ENCODE measurements at places on chromosomes 11 and 22. TPM values are rescaled to one million over a fixed set of nuclear protein-coding genes. Genes with fewer than 3 reads are reported as not detected.

The OR56A5 gene
- not detected for total RNA-seq

The MUC5B gene
- 0.87 TPM for total RNA-seq

GRCh38 chr11:3156661-3157311 is 8.3 kb downstream of the OSBPL5 start:
- no peak for DNase-seq

GRCh38 chr11:2931771-2932738 is 2.8 kb upstream of the PHLDA2 start:
- no peak for DNase-seq

GRCh38 chr22:17513612-17514011 is 49.7 kb upstream of the SLC25A18 start:
- no peak for DNase-seq

All from testis (tissue), 5 donors.